ENCODE measurements at places on chromosomes 7 and 10.

GRCh38 chr10:119642556-119643111 is 8.5 kb upstream of the BAG3 start:
- no peaks in the 10 kb centered on the region for H3K4me1 ChIP-seq
- H3K27me3 ChIP-seq: no peaks in the 10 kb centered on the region
- no peak for DNase-seq
- no peaks in the 10 kb centered on the region for H3K36me3 ChIP-seq

DNA sequence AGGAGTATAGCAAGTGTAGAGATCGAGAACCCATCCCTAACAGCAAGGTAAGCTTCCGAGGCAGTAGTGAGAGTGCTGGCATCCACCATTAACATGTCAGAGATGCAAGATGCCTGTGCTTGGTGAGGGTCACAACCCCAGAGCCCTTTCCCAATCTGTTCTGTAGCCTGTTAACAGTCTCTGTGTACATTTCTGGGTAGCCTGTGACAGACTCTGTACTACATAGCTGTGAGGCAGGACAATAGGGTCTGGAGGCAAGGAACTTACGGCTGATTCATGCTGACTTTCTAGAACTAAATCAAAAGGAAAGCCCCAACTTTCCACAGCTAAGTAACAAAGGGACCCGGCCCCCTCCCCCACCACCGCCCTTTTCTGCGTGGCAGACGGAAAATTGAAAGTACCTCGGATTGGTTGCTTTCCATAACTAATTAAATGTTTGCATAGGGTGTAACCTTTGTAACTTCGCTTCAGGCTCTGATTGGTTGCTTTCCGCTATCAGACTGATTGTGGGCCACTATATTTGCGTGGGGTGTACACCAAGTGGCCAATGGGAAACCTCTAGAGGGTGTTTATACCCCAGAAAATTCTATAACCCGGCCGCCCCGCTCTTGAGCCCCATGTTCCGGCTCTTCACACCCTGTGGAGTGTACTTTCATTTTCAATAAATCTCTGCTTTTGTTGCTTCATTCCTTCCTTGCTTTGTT is 1.4 kb upstream of the TMEM168 start:
- no peak for DNase-seq
- no peak overlapping the region for H3K27ac ChIP-seq
- H3K27me3 ChIP-seq: no peaks in the 10 kb centered on the region
- peaks cover 28% of the 10 kb centered on the region for H3K4me1 ChIP-seq
- H3K4me3 ChIP-seq: peak overlapping the region; percentile 33

GRCh38 chr10:1464881-1465417 is 272.4 kb downstream of the ADARB2 start:
- DNase-seq: no peak
- peaks cover 13% of the 10 kb centered on the region for H3K4me1 ChIP-seq
- H3K36me3 ChIP-seq: no peaks in the 10 kb centered on the region
- H3K27me3 ChIP-seq: peaks cover 4% of the 10 kb centered on the region
- H3K27ac ChIP-seq: no peak overlapping the region
- H3K4me3 ChIP-seq: peak overlapping the region; percentile 0

DNA sequence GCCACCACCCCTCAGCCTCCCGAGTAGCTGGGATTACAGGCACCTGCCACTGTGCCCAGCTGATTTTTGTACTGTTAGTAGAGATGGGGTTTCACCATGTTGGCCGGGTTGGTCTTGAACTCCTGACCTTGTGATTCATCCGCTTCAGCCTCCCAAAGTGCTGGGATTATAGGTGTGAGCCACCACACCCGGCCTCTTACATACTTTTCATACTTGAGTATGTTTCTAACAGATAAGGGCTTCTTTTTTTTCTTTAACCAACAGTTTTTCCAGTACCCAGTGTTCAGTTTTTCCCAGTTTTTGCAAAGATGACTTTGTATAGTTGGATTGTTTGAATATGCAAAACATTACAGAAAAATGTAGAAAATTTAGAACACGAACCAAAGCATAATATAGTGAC is 7.7 kb downstream of the EIF4H start:
- no peaks in the 10 kb centered on the region for H3K36me3 ChIP-seq
- peaks cover 83% of the 10 kb centered on the region for H3K4me1 ChIP-seq
- no peak overlapping the region for H3K4me3 ChIP-seq
- DNase-seq: no peak
- H3K27ac ChIP-seq: no peak overlapping the region
- no peaks in the 10 kb centered on the region for H3K27me3 ChIP-seq

DNA sequence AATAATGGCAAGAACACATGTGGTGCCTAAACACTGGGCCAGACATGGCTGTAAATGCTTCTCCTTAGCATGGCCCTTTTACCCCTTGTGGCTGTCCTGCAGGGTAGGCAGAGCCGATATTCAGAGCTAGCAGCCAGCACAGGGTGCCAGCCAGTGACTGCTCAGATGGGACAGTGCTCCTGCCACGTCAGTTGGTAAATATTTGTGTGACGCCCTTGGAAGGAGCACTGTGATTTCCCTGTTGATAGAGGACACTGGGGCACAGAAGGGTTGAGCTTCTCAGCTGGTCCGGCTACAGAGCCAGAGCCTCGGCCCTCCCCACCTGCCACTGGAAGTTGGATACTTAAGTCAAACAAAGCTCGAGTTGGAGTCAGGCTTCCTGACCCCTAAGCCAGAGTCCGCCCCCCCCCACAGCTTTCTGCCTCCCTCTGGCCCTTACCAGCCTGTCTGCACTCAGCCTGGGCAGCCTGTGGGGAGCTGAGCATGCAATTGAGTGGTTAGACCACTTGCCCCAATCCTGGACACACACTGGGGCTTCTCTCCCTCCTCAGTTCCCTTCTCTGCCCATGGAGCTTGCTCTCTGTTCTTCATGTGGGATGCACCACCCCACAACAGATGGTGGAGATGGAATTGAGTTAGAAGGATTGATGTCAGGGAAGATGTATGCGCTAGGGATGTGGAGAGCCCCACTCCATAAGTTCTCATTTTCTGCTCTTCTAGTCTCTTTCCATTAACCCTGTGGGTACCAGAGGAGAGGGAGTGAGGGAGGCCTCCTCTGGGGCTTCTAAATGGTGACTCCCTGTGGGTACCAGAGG is 350.8 kb downstream of the PLXNA4 start:
- no peak overlapping the region for H3K4me3 ChIP-seq
- no peaks in the 10 kb centered on the region for H3K36me3 ChIP-seq
- peaks cover 6% of the 10 kb centered on the region for H3K4me1 ChIP-seq
- DNase-seq: no peak
- H3K27me3 ChIP-seq: no peaks in the 10 kb centered on the region

DNA sequence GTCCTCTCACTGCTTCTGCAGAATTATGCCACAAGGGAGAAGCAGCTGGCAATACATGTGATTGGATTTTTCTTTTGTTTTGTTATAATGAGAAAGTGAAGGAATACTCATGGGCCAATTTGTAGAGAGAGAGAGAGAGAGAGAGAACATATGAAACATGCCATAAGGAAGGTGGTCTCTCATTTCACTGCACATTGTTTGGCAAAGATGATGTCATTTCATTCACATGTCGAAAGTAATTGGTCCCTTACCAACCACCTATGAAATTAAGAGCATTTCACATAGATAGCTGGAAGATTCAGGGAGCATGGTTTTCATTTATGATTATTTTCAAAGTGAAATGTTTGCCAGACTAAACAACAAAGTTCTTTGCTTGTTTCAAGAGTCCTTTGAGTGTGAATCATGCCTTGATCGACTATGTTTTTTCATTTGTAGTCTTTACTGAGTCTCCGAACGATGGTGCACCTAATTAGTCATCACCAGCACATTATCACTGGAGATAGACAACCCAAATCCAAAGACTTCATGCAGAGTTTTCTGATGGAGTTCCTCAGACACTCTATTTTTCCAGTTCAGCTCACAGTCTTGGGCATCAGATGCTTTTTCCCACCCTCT is 130.1 kb upstream of the ZEB1 start:
- no peak overlapping the region for H3K4me3 ChIP-seq
- no peak overlapping the region for H3K27ac ChIP-seq
- no peaks in the 10 kb centered on the region for H3K27me3 ChIP-seq
- H3K4me1 ChIP-seq: no peaks in the 10 kb centered on the region
- H3K36me3 ChIP-seq: no peaks in the 10 kb centered on the region

GRCh38 chr7:12111422-12112405 is 99.4 kb upstream of the TMEM106B start:
- no peaks in the 10 kb centered on the region for H3K36me3 ChIP-seq
- no peak for DNase-seq
- H3K27me3 ChIP-seq: peaks cover 16% of the 10 kb centered on the region
- peak overlapping the region; percentile 24 for H3K4me3 ChIP-seq

DNA sequence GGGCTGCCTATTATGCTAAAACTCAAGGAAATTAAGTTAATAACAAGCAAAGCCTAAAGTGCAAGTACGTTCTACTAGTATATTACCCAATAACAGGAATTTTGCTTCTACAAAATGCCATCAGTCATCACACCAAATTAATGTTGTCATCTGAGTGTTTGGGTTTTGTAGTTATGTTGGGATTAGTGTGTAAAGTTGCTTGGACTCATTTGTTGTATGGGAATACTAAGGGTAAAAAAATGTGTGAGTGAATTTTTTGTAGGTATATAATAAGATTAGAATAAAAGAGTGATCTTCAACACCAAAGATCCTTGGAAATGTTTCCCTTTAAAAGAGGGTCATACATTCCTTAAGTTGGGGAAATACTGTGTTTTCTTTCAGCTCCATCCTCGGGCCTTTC is 38.6 kb downstream of the NRP1 start:
- H3K27ac ChIP-seq: no peak overlapping the region
- H3K4me1 ChIP-seq: peaks cover 11% of the 10 kb centered on the region
- H3K27me3 ChIP-seq: no peaks in the 10 kb centered on the region
- H3K4me3 ChIP-seq: no peak overlapping the region

DNA sequence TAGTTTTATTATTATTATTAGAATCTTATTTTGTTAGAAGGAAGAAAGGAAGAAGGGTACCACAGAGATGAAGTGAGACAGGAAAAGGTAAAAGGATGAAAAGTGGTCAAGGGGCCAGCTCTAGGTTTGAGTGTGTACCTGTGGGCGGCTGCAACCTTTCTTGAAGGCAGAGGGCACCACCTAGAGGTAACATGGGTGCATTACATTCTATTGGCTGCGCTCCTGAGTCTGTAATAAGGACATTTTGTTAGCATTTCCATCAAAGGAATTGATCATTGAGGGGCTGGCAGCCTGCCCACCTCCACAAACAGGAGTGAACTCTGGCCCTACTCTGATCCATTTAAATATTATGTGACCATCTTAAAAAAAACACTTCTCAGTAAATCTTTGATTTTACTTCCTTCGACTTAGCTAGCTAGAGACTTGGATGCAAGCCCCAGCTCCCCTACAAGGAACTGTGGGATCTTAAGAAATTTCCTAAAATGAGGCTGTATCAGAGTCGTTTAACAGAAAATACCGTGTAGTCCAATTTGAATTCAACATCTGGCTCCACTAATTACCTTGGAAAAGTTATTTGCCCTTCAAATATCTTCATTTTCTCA is 610.4 kb downstream of the IPMK start:
- no peak overlapping the region for H3K4me3 ChIP-seq
- DNase-seq: no peak
- H3K4me1 ChIP-seq: no peaks in the 10 kb centered on the region
- H3K36me3 ChIP-seq: no peaks in the 10 kb centered on the region

- no peak for DNase-seq
- H3K4me3 ChIP-seq: no peak overlapping the region
- no peaks in the 10 kb centered on the region for H3K4me1 ChIP-seq
- H3K27ac ChIP-seq: no peak overlapping the region
These were observed 6.3 kb downstream of the COL28A1 start for GRCh38 chr7:7529328-7529727.

DNA sequence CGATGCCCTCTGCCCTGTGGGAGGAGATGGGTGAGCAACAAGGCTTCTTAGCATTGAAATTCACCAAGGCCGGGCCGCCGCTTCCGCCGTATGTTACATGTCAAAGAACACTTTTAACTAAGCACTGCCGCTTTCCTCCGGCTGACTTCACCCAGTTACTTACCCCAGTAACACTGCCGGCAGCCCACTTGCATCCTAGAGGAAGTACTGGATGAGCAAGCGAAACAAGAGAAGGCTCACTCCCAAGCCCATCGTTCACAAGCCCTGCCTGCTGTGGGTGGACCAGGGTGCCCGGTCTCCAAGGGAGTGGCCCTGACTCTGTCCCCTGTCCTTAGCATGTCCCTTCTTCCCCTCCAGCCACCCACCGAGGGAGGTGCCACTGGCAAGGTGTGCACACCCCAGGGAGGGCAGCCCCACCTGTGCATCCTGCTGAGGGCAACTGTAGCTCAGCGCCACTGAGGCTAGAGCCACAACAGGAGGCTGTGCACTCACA is 73.1 kb upstream of the EBF3 start:
- H3K27ac ChIP-seq: no peak overlapping the region
- no peaks in the 10 kb centered on the region for H3K36me3 ChIP-seq
- DNase-seq: no peak
- H3K4me3 ChIP-seq: no peak overlapping the region
- no peaks in the 10 kb centered on the region for H3K27me3 ChIP-seq
- H3K4me1 ChIP-seq: no peaks in the 10 kb centered on the region

DNA sequence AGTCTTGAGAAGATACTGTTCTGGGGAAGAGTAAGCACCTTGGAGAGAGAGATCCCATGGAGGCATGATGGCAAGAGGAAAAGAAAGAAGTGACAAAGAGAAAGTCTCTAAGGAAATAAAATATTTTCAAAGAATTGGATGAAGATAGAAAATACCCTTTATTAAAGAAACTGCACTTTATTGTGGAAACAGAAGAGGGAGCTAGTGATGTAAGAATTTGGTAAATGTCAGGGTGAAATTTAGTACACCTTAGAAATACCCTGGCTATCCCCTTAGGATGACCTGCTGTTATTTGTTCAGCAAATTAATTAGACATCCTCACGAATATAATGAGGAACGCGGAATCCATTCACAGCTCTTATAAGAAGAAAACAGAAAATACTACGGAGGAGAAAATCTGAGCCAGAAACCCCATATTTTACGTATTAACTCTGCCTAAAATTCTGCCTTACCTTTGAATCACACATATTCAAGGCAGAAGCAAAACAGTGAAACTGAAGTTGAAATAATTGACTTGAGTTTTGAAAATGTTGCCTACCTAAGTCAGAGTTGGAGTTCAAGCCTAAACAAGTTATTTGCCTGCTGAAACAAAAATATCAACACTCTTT is 90.7 kb downstream of the TFPI2 start:
- no peaks in the 10 kb centered on the region for H3K27me3 ChIP-seq
- H3K4me1 ChIP-seq: no peaks in the 10 kb centered on the region
- no peak overlapping the region for H3K27ac ChIP-seq
- no peak overlapping the region for H3K4me3 ChIP-seq

DNA sequence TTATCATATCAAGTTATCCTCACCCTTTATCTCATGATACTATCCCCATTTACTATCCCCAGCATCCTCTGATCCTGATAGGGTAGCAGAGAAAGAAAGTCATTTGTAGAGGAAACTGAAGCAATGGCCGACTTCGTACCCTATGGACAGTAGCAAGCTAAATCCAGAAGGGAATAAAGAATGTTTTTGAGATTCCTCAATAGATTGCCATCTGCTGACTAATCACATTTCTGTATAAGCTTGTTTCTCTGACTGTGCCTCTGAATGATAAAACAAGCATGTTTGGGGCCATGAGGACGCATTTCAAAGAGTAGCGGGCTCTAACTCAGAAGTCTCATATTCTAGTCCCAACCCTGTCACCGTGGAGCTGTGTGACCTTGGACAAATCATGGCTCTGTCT is 13.2 kb upstream of the FAM107B start:
- no peak overlapping the region for H3K27ac ChIP-seq
- DNase-seq: no peak
- H3K4me1 ChIP-seq: no peaks in the 10 kb centered on the region
- H3K4me3 ChIP-seq: no peak overlapping the region

GRCh38 chr10:82981137-82981723 is 1106.2 kb downstream of the NRG3 start:
- H3K27me3 ChIP-seq: no peaks in the 10 kb centered on the region
- H3K36me3 ChIP-seq: no peaks in the 10 kb centered on the region
- no peak for DNase-seq
- no peak overlapping the region for H3K4me3 ChIP-seq
- no peaks in the 10 kb centered on the region for H3K4me1 ChIP-seq

- H3K27ac ChIP-seq: no peak overlapping the region
- no peak overlapping the region for H3K4me3 ChIP-seq
- no peaks in the 10 kb centered on the region for H3K4me1 ChIP-seq
- DNase-seq: no peak
These were observed 135.4 kb upstream of the PCBD1 start for GRCh38 chr10:71023704-71024283.
